ENCODE measurements at places on chromosomes 12 and 14.

DNA sequence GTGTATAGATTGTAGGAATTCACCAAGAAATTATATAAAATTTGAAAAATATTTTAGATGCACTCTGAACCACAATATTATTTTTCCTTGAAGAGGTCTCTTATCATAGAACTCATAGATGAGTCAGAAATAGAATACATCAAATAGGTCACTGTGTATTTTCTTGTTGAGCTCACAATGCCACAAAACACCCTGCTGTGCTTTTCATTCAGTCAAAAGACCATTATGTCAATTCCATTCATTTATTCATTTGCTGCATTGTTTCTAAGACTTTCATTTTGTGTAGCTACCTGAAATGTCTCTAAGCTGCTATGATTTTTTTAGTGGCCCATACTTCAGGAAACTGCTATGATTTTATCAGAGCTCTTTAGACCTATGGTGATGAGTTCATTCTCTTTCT lies 231.9 kb upstream of the AVPR1A start:
- no peak for DNase-seq

GRCh38 chr14:91272341-91273272 lies 28.1 kb upstream of the GPR68 start:
- DNase-seq = no peak

DNA sequence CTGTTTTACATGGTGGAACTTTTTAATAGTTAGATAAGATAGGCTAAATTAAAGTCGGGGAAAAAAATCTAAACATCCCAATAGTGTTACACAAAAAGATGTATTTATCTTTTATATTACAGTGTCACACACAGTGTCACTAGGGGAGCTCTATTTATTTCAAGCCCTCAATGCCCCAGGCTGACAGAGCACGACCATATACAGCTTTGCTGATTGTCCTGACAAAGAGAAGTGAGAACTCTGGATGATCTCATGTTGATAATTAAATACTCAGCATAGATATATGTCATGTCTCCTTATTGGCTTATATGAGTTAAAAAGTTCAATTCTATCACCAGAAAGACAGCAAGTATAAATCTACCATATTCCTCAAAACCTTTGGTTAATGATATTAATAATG lies 594.3 kb downstream of the LRFN5 start:
- DNase-seq = no peak

GRCh38 chr12:123972457-123973401 lies at the start of the genes CCDC92 and ZNF664:
CCDC92 (minus strand) TSS chr12:123972831; CDS start chr12:123944305, 28,526 bp downstream.
ZNF664 (plus strand) TSS chr12:123973215; CDS start chr12:124012145, 38,930 bp downstream.
- DNase-seq = peak; percentile 93

DNA sequence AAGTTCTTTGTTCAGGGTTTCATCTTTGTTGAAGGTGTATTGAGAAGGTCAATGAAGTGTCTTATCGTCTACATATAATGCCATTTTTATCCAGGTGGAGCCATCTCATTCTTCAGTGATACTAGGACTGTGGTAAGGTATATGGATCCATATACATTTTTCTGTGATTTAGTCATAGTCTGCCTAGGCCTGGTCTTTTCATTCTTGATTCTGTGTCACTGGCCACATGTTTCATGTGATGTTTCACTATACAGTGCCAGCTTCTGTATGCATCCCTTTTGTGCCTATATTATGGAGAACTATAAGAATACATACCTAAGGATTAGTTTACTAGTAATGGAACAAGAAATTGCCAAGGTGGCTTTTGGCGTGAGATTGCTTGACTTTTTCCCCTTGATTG lies 40.5 kb downstream of the VEZT start:
- DNase-seq = peak; percentile 24

GRCh38 chr14:58876608-58877007 lies 238.8 kb downstream of the DACT1 start:
- peak; percentile 71 for DNase-seq

- DNase-seq = peak; percentile 96
Measured at GRCh38 chr12:80053051-80053790, 46.1 kb upstream of the OTOGL start.

DNA sequence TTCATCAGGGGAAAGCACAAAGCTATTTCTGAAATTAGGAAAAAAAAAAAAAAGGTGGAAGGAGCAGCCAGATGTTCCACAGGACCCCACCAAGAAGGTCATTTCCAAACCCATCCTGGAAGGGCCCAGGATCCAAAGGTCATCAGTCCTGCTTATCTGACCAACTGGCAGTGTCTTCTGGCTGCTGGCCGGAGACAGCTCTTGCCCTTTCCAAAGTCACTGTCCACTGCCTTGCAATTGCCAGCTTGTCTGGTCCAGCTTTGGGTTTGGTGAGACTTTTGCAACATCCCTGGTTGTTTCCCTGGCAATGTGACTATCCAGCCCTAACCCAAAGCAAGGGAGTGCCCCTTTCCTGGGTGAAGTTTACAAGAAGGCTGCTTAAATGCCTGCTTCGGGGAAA lies 18.9 kb upstream of the HSPB8 start:
- no peak for DNase-seq

GRCh38 chr14:69392481-69392880 lies 5.6 kb downstream of the ERH start:
- DNase-seq = no peak

Measured in GM23248 (cell line).